ENCODE measurements at places on chromosomes 6 and 20.

GRCh38 chr20:35854713-35855348 lies 83.0 kb downstream of the PHF20 start:
- no peak for DNase-seq

GRCh38 chr6:154169193-154169847 lies 130.3 kb downstream of the OPRM1 start:
- DNase-seq: no peak

GRCh38 chr20:8342391-8342790 lies 210.3 kb downstream of the PLCB1 start:
- DNase-seq: no peak

DNA sequence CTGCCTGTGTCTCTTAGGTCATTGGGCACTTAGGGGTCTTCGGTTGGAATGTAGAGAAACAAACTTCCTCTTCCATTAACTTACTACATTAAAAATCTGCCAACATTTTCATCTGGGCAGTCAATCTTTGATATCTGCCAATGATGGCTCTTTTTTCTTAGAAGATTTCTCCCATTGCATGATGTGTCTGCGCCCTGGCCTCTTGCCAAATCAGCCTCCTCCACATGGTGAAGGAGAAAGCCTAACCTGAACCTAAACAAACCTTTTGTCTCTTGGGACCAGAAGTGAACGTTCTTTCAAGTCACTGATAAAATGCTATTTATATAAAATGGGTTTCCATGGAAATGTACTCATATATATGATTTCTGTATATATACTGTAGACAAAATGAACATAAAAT lies 998.9 kb upstream of the GJE1 start:
- DNase-seq: no peak

DNA sequence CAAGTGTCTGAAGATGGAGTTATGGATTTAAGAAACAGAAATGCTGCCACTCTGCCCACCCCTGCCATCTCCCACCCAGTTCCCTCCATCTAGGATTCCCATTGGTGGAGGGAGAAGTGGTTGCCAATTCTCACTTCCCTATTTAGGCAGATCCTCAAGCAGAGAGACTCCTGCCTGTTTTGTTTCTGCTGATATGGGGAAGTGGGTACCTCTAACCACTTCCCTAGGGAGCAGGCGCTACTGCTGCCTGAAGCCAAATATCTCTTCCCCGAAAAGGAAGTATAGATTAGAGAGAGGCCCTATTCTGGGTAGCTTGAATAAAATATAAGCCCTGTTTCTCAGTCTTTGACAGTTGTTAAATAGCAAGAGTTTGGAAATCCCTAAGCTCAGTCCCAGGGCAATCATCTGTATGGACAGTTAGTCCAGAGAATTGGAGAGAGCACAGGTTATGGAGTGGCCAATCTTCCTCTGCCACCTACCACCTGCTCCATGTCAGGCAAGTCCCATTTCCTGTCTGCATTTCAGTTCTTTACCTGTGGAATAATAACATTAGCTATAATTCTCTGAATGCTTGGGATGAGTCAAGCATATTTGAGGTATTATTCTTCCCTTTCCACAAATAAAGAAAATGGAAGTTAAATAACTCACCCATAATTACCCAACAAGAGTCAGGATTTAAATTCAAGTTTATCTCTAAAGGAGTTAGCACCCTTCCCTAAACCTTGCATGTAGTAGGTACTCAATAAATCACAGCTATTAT lies 2.6 kb upstream of the ADGB start:
- no peak for DNase-seq

DNA sequence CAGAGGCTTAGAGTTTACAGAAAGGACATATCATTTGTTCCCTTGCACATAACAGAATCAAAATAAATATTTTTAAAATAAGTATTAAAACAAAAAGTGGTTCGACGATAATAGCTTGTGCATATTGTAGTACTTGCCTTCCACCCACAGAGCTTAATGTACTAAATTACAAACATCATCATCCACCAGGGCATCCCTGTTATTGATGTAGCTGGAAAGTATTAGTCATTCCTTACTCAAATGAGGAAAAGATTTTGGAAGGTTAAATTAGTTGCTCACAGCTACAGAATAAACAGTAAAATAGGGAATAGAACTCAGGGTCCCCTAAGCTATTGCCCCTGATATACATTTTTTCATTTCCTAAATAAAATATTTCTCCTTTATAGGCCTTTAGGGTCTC lies 150.3 kb downstream of the PTPRK start:
- DNase-seq: no peak

DNA sequence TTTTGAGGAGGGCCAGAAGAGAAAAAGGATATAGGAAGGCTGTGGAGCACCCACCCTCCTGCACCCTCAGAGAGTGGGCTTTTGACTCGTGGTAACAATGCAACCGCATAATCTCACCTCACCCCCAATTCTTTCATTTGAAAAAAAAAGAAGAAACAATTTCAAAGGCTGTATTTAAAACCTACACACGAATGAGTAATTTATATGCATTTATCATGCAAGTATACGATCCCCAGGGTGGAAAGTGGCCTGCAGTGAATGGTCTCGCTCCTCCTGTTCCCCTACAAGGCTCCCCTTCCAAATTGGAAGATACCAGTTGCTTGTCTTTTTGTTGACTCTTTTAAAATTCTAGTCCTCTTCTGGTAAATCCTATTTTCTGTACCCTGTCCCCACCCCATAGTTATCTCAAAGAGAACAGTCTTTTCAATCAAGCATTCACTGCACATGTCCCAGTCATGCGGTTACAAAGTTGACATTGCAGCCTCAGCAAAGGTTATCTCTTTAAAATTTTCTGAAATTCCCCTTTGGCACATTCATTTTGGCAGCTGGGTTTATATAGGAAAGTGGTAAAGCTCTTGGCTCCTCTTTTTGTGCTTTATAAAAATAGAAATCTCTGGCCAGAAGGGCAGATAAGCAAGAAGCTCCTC lies 110.6 kb downstream of the ARID1B start:
- no peak for DNase-seq

GRCh38 chr20:38673261-38673660 lies 51.0 kb upstream of the SLC32A1 start:
- DNase-seq: no peak

DNA sequence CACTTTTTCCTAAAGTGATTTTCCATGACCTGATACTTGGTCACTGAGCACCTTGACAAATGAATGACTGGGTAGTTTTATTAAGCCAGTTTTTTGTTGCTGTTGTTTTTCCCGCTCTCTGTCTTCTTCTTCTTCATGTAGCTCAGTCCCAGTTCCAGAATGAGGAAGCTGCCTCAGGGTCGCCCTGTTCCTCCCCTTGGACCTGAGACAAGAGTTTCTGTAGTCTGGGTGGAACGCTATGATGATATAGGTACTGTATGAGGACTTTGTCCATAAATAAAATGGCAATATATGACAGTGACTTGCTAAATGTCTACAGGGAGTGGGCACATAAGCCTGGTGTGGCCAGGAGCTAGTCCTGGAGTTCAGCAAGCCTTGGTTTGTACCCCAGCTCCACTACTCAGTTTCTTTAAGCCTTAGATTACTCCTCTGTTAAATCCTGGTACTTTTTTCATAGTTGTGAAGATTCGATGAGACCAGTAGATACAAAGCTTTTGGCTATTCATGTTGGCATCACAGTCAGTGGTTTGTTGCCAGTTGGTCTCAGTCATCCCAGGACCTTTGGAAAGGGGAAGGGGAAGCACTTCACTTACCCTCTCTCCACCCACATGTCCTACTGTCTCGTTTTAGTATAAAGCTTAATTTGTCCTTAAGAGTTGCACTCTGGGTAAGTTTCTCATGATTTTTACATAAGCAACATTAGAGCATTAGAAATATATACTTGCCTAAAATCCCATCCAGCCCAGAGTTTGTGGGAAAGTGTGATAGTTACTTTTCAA lies 11.1 kb upstream of the ADIG start:
- no peak for DNase-seq

- no peak for DNase-seq
Measured at GRCh38 chr20:36117638-36118037, 36.9 kb upstream of the EPB41L1 start.
